Stimulated activated CD4-positive, alpha-beta T cell treated with anti-CD3 and anti-CD28 coated beads, Interleukin-12 subunit alpha, Interleukin-12 subunit beta, amount 100 ng/mL, for 48 hours (primary cell): ENCODE measurements at places on chromosomes 11 and 22.

DNA sequence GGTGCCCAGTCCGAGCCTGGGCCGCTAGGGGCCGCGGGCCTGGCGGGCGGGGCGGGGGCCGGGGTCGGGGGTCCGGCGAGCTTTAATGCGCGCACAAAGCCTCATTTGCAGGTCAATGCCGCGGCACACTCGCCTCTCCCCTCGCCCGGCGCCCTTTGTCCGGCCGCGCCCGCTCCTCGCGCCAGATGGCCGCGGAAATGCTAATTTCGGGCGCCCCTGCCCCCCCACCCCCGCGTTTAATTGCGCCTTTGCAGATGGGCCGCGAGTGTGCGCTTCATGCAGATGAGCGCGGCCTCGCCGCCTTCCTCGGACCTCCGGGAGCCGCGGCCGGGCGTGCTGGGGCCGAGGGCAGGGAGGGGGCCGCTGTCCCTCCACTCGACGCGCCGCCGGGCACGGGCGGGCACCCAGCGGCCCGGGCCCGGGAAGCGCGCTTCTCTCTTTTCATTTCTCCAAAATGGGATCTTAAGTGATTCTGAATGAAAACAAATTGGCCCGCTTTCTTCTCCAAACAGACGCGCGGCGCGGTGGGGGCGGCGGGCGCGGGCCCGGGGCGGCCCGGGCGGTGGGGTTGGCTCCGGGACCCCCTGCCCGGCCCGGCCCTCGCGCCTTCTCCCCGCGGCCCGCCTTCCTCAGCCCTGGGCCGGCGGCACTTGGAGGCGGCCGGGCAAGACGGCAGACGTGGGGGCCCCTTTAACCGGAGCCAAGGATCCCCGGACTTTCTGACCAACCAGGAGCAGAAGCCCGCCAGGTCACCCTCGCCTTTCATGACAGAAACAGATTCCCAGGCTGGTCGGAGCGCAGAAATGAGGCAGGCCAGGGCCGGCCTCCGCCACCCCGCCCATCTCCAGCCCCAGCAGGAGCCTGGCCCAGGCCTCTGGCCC lies 22.9 kb downstream of the CDKN1C start:
- no peak for DNase-seq

- DNase-seq = no peak
These were observed 52.5 kb upstream of the SYN3 start for GRCh38 chr22:33110562-33111163.

DNA sequence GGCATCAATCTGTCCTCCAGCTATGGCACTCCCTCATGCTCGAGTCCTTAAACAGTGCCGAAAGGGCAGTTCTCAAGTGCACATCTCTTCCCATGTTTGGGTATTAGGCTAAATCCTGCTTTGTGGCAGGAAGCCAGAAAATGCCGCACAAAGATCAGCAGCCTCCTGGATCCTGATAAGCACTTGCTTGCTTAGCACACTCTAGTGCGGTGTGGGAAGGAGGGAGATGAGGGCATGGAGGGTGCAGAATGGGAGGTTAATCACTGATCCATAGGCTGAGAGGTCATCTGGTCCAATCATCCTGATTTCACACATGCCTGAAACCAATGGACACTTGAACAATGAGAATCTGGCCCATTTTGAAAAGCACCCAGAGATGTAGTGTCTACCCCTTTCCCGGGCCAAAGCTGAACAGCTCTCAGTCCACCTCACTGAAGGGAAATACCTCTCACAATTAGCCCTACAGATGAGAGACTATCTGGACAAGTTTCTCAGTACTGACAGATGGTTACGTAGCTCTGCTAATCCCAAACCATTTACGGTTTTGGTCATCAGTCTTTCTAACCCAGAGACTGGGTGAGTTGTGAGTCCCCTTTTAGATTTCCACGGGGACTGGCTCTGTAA lies 29.8 kb upstream of the CHRM4 start:
- no peak for DNase-seq

DNA sequence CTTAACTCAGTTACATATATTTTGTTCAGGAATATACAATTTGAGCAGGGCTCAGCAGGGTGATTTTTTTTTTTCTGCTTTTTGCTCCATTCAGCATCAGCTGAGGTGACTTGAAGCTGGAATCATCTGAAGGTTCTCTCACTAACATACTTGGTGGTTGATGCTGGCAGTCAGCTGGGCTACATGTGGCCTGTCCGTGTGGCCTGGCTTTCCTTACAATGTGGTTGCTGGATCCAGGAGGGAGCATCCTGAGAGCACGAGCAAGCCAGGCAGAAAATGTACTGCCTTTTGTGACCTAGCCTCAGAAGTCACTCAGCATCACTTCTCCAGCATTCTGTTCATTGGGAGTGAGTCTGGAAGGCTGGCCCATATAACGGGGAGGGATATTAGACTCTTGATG lies 151.6 kb upstream of the E2F8 start:
- no peak for DNase-seq

DNA sequence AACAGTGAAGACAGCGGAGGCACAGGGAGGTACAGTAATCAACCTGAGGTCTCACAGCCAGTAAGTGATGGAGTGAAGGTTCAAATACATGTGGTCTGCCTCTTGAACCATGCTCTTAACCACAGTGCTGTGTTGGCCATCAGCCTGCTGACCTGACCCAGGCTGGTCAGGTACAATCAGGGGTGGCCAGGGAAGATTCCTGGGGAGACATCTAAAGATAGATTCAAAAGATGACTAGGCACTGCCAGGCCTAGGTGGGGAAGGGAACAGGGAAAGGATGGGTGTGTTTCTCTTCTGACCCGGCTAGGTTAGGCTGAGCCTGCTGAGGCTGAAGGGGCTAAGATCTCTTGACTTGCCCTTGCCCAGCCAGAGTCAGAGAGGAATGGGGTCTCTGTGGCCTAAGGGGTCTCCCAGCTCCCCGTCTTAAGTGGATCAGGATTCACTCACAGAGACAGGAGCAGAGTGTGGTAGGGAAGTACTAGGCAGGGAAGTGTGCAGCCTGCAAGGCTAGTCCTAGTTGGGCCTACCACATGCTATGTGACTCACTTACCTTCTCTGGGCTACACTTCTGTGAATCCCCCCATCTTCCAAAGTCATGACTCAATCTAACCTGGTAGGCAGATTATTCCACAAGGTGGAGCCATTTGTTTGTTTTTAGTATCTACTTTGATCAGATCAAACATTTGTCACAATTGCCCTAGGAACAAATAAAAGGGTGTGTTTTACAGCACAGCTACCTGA lies 10.4 kb upstream of the SREBF2 start:
- no peak for DNase-seq

GRCh38 chr11:87290304-87290922 lies 252.7 kb downstream of the TMEM135 start:
- DNase-seq = no peak

DNA sequence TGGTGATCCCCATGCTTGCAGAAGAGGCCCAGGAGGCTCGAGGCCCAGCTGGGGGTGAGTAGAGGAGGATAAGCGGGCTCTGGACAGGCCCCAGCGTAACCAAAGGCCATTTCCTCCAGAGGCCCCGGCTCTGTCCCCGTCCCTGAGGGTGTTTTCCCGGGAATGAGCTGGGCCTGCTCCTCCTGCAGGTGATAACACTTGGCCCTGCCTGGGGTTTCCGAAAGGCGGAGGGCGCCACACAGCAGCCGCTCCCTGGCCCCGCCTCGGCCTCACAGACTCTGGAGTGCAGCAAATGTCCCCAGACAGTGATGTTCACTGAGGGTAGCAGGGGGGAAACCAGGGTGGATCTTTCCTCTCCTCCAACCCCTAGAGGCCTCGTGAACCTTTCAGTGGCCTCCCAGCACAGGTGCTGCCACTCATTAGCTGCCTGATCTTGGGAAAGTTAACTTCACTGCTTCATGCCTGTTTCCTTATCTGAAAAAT lies 10.5 kb upstream of the MGAT3 start:
- DNase-seq = no peak
